Large intestine (tissue), 12 donors: ENCODE measurements at places on chromosomes 3 and 15. TPM values are rescaled to one million over a fixed set of nuclear protein-coding genes. Genes with fewer than 3 reads are reported as not detected.

TNFSF10 gene
- 124 TPM for polyA plus RNA-seq

DNA sequence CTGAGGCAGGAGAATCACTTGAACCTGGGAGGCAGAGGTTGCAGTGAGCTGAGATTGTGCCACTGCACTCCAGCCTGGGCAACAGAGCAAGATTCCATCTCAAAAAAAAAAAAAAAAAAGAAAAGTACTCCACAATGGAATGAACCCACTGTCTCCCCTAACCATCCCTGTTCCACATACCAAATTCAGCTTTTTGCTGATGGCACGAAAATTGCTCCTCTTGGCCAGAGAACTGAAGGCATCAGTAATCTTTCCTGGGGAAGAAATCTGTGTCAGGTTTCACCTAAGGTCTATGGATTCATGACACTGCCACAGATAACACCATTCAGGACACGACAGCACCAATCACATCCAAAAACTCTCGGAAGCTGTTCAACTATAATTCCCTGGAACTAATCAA, 6.9 kb upstream of the PRC1 start:
- DNase-seq = no peak

DNA sequence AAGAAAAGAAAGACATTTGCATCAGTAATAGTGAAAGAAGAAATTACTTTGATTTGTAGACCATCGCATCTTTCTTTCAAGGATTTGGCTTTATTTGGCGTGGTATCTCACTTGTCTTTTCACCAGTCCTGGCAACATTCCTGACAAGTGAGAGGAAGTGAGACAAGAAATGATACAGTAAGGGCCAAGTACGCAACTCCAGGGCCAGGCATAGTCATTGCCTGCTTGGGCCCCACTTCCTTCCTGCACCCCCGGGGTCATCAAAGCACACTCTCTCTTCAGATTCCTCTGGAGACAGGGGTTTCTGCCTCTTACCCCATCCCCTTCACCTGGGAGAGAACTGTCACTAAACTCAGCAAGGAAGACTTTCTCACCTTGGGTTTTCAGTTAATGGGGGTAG, 55.1 kb downstream of the CD47 start:
- no peak for DNase-seq

GRCh38 chr3:9179826-9180763, 69.4 kb downstream of the SRGAP3 start:
- DNase-seq = no peak

TMEM108 gene
- polyA plus RNA-seq = 2.8 TPM

C3orf85 gene
- 95.5 TPM for polyA plus RNA-seq
